ENCODE measurements at places on chromosomes 6 and 20. TPM values are rescaled to one million over a fixed set of nuclear protein-coding genes. Genes with fewer than 3 reads are reported as not detected.

The NRSN2 gene
- 43.2 TPM for total RNA-seq

- DNase-seq = no peak
Observed at GRCh38 chr6:37052027-37052628, 46.7 kb downstream of the FGD2 start.

- DNase-seq = no peak
Observed at GRCh38 chr6:135568379-135568778, 70.8 kb upstream of the AHI1 start.

GRCh38 chr20:40462566-40462965 lies 226.5 kb downstream of the MAFB start:
- no peak for DNase-seq

The YTHDF1 gene
- total RNA-seq = 62.1 TPM

DNA sequence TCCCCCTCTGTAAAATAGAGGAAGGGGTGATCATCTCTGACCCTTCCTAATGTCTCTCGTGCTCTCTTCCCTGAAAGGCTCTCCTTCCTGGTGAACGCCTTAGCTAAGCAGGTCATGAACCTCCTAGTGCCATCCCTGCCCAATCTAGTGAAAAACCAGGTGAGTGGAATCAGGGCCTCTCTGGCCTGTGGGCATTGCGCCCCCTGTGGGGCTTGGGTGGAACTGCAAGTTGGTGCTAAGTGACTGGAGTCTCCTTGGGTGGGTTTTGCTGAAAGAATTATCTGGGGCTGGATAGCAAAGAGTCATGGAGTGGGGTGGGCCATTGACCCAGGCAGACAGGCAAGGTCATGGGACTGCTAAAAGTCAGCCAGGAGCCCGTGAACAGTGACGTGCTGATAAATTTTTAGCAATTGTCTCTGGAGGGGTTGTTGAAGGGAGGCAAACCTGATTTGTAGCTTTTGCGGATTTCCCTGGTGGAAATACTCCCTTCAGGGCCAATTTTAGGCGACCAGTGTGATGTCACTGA lies 8.9 kb downstream of the BPIFB1 start:
- DNase-seq = peak; percentile 77

- no peak for DNase-seq
Observed at GRCh38 chr6:157753291-157753690, 69.8 kb upstream of the SNX9 start.

GRCh38 chr6:97820400-97820799 lies 537.4 kb upstream of the MMS22L start:
- no peak for DNase-seq

The EPHA7 gene
- 12.1 TPM for total RNA-seq

The OR2B6 gene
- not detected for total RNA-seq

DNA sequence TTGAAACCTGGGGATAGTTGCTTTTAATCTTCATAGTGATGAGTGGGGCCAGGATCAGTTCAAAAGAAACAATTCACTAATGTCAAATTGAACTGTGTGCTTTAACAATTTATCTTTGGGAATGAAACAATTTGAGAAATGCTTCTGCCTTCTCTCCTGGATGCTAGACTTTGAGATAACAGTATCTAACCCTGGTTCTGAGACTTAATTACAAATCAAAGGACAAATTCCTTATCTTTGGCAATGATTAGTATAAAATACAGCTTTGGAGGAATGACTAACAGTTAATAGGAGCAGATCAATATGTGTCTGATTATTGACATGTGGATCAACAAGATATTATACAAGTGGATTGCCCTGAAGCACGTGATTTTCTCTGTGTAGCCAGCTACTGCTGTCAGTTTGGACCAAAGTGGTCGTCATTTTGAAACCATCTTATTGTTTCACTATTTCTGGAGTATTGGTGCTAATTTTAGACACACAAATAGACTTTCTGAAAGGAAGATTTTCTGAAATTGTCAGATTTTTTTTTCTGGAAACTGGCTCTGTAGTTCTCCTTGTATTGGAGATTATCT lies 6.2 kb upstream of the FLRT3 start:
- DNase-seq = no peak

DNA sequence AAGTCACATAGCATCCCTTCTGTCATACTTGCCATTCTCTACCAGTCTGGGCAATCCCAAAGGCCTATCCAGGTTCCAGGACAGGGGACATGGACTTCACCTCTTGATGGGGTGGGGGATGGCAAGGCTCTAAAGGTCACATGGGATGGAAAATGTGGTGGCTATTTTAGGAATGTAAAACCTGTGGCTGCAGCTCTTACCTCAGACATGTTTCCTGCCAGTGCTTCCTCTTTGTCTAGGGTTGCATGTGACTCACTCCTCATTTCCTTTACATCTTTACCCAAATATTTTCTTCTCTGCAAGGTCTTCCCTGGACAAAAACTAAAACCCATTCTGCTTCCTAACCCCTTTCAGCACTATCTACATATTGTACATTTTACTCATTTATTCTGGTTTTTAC lies 135.7 kb downstream of the BTBD3 start:
- peak; percentile 11 for DNase-seq

The NR2E1 gene
- not detected for total RNA-seq

DNA sequence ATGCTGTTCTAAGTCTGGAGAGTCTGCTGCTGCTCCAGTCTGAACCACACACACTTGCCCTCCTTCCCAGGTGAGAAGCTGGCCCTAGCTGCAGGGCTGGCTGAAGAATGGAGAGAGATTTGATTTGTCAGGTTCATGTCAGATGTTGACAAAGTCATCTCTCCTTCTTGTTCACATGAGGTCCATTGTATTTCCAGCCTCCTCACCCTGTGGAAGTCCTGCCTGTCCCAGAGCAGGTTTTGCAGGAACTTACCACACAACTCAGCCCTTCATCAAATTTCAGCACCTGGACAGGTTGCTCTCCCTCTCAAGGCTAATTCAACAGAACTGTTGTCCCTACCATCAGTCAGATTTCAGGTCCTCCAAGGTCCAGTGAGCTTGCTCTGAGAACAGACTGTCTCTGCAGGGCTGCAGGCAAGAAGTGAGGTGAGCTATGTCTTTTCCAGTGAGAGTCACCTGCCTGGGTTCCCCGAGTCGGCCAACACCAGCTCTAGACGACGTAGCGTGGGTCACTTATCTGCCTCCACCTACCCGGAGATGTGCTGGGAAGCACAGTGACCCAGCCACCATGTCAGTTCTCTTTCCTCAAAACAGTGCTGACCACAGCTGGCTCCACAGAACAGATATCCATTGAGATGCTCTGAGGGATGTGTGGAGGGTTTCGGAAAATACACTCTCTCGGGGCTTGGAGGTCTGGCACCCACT lies 58.0 kb upstream of the CD93 start:
- no peak for DNase-seq

DNA sequence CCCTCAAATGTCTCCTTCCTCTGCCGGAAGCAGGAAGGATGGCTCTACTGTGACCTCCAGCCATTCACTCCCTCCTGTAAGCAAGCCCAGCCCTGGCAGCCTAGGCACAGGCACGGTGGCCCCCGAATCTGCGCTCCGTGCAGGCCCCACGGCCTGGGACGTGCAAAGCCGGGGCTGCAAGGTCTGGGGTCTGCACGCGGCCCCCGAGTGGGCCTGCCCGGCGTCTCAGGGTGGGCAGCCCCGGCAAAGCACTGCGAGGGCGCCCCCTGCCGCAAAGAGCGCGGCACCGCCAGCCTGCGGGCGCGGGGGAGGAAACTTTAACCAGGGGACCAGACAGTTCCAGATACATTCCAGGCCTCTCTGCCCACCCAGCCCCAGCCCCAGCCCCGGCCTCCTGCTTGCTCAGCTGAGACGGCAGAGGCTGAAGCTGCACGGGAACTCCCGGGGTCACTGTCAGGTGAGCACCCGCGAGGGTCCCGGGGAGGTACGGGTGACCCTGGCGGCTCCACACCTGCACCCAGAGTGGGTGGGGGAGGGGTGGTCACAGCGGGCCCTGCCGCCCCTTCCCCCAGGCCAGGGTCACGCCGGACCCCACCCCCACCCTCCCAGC lies 98.8 kb downstream of the ASXL1 start:
- peak; percentile 86 for DNase-seq

GRCh38 chr20:64224351-64225170 lies 31.0 kb upstream of the PCMTD2 start:
- DNase-seq = no peak

GRCh38 chr6:20069021-20069522 lies 143.2 kb downstream of the MBOAT1 start:
- peak; percentile 8 for DNase-seq

DNA sequence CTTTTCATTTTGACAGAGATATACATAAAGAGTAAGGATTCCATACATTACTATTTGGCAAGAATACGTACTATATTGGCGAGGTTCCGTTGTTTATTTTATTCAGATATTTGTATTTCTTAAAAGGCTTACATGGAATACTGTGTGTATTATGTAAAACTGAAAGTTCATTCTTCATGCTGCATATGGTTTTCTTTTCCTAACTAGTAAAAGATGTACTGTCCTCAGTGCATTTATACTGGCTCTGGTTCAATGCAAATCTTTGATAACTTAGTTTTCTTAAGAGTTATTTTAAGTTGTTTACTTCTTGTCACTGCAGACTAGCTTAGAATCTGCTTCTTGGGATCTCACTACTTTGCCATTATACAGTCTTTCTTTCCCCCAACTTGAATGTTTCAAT lies 42.0 kb downstream of the ADGRB3 start:
- DNase-seq = no peak

- DNase-seq = no peak
Observed at GRCh38 chr6:46050845-46051405, 35.3 kb upstream of the CLIC5 start.

- DNase-seq = peak; percentile 18
Observed at GRCh38 chr6:44002067-44002592, 125.1 kb downstream of the MRPL14 start.

GRCh38 chr6:25346064-25346463 lies 66.9 kb downstream of the CARMIL1 start:
- no peak for DNase-seq

DNA sequence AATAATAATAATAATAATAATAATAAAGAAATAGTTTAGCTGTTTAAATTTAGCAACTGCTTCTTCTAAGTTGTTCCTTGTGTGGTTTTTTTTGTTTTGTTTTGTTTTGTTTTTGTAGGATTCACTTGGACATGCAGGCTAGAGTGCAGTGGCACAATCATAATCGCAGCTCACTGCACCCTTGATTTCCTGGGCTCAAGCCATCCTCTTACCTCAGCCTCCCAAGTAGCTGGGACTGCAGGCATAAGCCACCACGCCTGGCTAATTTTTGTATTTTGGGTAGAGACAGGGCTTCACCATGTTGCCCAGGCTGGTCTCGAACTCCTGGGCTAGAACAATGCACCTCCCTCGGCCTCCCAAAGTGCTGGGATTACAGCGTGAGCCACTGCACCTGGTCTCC lies 15.3 kb upstream of the EYA2 start:
- no peak for DNase-seq

DNA sequence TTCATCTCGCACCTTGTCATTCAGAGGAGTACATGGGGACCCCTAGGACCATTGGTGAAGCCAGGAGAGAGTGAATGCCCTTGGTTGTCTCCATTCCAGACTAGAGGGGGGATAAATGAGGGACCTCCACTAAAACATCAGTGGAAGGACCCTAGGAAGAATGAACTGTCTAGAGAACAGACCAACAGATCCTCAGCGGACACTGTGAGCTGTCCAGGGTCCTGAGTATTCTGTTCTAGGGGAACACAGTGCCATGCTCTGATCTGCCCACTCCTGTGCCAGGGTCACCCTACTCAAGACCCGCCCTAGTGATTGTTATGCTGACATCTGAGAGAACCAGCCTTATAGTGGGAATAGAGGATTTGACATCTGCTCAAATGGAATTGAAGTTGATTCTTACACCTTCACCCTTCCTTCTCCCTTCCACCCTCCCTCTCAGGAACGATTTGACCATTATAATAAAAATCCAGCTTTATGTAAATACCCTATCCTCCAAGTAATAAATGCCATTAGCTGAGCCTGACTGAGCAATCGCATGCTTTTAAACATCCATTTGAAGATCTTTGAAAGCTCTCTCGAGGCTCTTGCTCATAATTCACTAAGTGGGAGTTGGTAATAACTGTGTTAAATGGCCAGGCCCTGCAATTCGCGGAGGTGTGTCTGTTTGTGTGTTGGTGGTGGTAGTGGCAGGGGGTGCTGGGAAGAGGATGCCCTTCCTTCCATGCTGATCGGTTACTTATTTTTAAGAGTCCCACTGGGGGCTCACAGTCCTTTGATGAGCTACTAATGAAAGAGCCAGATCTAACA lies 43.6 kb upstream of the SLC32A1 start:
- DNase-seq = peak; percentile 73

The NMBR gene
- total RNA-seq = not detected

Data from endothelial cell (in vitro differentiated cells).